ENCODE measurements at places on chromosomes 6 and 20. TPM values are rescaled to one million over a fixed set of nuclear protein-coding genes. Genes with fewer than 3 reads are reported as not detected.

Gene TLDC2
- total RNA-seq, result not detected

- H3K27me3 ChIP-seq, result no peaks in the 10 kb centered on the region
- H3K36me3 ChIP-seq, result no peaks in the 10 kb centered on the region
Observed at GRCh38 chr6:85388531-85388930, 61.4 kb upstream of the NT5E start.

Gene CST5
- total RNA-seq, result not detected

Gene RAB44
- 0.05 TPM for total RNA-seq

GRCh38 chr20:41690702-41691101 is 72.5 kb upstream of the CHD6 start:
- no peak overlapping the region for H3K27ac ChIP-seq
- H3K4me1 ChIP-seq, result no peaks in the 10 kb centered on the region
- H3K27me3 ChIP-seq, result no peaks in the 10 kb centered on the region
